Stimulated activated CD8-positive, alpha-beta memory T cell treated with anti-CD3 and anti-CD28 coated beads, Interleukin-2, amount 100 ng/mL, for 1 hour (primary cell): ENCODE measurements at places on chromosomes 1 and 21.

GRCh38 chr1:179823693-179824092 is 53.9 kb downstream of the TOR1AIP2 start:
- DNase-seq: no peak

GRCh38 chr1:76494807-76495206 is 372.5 kb upstream of the ST6GALNAC5 start:
- DNase-seq: no peak

GRCh38 chr1:176609556-176610408 is 146.8 kb downstream of the PAPPA2 start:
- no peak for DNase-seq

GRCh38 chr1:110201157-110201825 is 8.8 kb upstream of the KCNC4 start:
- DNase-seq: no peak

DNA sequence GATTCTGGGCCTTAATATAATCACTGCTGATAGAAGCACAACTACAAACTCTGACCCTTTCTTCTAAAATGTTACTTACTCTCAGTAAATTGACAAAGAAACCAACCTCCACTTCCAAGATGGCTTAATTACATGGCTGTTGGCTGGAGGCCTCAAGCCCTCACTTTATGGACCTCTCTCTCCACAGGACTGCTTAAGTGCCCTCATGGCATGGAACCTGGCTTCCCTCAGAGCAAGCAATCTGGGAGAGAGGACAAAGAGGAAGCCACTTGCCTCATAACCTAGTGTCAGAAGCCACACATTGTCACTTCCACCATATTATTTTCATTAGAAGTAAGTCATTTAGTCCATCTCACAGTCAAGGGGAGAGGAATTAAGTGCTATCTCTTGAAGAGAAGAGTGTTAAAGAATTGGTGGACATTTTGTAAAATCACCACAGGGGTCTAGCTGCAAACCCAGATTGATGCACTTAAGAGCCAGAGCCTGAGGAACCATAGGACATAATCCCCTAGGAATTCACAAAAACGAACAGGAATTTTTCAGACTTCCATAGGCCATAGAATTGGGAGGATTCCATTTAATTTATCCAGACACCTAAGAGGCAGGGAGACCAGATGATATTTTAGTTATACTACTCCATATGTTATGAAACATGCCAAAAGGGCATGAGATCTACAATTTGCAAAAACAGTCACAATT is 97.5 kb upstream of the TNFSF4 start:
- no peak for DNase-seq

- DNase-seq: no peak
These were observed 64.0 kb downstream of the CTH start for GRCh38 chr1:70475023-70475422.

DNA sequence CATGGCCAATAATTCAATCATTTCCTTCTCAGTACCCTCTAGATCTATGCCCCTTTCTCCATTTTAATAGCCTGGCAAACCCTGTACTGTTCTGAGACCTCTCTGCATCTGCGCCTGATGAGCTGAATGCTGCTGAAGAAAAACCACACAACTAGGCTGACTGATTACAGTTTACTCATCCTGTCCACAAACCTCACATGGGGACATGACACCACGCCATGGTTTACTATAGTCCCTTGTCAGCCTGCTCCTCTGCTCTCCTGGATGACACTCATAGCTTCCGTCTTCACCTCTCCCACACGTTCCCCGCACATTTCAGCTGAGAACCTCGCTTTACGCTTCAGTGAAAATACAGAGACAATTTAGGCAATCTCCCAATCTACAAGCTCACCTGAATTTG is 59.7 kb downstream of the DESI2 start:
- DNase-seq: no peak

- no peak for DNase-seq
These were observed 11.6 kb downstream of the PKP1 start for GRCh38 chr1:201294876-201295275.

DNA sequence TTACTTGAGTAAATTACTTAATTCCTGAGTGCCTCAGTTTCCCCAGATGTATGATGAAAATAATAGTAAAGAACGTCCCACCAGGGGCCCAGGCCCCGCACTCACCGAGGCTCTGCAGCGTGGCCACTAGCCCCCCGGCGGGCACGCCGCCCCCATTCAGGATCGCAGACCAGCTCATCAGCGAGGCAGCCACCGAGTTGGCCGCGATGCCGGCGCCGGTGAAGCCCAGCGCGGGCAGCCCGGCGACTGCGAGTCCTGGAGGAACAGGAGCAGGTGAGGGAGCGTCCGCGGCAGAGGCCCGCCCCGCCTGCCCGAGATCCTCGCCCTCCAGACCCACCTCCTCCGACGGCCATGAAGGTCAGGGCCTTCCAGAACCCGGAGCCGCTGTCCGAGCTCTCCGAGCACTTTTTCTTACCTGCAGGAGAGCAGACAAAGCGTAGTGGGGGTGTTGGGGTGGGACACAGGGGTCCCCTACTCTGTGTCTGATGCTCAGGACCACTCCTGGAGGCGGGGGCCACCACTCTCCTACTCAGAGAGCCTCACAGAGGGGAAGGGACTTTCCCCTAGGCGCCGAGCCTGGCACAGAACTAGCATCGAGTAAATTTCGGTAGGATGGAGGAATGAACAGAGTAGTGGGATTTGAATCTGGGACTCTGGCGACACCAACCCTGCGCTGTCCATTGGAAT is 3.7 kb downstream of the IFI6 start:
- no peak for DNase-seq

DNA sequence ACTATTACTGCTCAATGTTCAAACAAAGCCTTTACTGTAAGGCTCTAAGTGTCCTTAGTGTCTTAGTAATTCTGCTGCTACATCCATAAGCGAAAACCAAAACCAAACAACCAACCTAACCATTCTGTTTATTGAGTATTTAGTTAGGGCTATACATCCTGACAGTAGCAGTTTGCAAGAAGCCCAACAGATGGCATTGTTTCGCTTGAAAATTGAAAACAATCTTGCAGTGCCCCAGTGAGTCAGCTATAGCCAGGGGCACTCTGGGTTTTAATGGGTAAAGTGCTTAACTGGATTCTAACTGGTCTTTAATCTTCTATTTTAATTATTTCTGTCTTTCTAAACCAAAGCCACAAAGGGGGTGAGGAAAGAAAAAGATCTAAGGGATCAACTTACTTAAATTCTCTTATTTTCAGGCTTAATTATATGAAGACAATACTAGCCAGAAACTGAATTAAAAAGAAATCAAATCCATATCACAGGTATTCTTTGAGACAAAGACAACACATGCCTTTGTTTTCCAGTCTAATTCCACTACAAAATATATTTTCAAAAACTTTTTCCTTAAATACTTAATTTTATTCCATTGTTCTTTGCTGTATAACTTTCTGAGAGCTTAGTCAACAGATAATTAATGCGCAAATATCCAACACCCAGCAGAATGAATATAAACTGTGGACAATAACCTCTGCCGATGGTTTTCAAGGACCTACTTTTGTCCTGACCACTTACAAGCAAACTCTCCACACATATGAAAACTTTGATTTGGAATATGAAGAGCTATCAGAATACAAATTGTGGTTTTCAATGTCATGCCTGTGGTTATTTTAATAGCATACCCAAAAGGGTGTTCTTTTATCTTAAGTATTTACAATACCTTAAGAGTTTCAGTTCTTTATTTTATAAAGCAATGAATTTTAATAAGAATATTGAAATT is 15.2 kb downstream of the POGZ start:
- DNase-seq: peak; percentile 33

GRCh38 chr1:44636688-44637598 is 37.3 kb downstream of the TMEM53 start:
- no peak for DNase-seq

GRCh38 chr1:201628490-201628889 is 89.6 kb downstream of the NAV1 start:
- DNase-seq: no peak

- no peak for DNase-seq
These were observed 52.3 kb upstream of the MRPS6 start for GRCh38 chr21:34020983-34021553.

DNA sequence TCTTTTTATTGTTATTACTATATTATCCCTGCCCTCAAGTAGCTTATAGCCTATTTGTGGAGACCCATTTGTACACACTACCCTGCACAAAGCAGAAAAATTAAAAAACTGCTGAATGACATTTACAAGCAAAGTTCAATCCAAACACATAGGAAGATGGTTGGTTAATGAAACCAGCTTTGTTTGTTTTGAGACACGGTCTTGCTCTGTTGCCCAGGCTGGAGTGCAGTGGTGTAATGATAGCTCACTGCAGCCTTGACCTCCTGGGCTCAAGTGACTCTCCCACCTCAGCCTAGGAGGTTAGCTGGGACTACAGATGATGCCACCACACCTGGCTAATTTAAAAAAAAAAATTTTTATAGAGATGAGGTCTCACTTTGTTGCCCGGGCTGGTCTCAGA is 31.6 kb downstream of the TGFB2 start:
- no peak for DNase-seq

DNA sequence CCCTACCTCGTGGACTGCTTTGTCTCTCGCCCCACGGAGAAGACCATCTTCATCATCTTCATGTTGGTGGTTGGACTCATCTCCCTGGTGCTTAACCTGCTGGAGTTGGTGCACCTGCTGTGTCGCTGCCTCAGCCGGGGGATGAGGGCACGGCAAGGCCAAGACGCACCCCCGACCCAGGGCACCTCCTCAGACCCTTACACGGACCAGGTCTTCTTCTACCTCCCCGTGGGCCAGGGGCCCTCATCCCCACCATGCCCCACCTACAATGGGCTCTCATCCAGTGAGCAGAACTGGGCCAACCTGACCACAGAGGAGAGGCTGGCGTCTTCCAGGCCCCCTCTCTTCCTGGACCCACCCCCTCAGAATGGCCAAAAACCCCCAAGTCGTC is 2.0 kb downstream of the GJA4 start:
- DNase-seq: no peak

DNA sequence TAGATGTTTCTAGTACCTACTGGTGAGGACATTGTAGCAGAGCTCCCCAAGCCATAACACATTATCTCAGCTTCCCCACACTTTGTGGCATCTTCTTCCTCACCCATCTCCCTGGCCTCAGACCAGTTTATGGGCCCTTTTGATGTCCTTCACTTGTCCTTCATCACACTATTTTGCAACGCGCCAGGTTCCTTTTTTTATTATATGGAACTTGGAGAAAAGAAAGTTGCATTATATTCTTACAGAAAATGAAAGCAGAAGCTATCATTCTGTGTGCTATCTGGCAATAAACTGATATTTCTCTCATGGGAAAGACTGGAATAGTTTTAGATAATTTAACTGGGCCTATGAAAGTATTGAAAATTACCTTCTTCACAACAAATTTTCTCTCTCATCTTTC is 196.9 kb upstream of the ETV3 start:
- no peak for DNase-seq

DNA sequence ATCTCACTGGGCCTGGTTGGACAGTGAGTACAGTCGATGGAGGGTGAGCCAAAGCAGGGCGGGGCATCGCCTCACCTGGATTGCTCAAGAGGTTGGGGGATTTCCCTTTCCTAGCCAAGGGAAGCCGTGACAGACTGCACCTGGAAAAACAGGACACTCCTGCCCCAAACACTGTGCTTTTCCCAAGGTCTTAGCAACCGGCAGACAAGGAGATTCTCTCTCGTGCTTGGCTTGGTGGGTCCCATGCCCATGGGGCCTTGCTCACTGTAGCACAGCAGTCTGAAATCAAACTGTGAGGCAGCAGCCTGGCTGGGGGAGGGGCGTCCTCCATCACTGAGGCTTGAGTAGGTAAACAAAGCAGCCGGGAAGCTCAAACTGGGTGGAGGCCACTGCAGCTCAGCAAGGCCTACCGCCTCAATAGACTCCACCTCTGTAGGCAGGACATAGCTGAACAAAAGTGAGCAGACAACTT is 11.3 kb downstream of the C1orf105 start:
- no peak for DNase-seq

DNA sequence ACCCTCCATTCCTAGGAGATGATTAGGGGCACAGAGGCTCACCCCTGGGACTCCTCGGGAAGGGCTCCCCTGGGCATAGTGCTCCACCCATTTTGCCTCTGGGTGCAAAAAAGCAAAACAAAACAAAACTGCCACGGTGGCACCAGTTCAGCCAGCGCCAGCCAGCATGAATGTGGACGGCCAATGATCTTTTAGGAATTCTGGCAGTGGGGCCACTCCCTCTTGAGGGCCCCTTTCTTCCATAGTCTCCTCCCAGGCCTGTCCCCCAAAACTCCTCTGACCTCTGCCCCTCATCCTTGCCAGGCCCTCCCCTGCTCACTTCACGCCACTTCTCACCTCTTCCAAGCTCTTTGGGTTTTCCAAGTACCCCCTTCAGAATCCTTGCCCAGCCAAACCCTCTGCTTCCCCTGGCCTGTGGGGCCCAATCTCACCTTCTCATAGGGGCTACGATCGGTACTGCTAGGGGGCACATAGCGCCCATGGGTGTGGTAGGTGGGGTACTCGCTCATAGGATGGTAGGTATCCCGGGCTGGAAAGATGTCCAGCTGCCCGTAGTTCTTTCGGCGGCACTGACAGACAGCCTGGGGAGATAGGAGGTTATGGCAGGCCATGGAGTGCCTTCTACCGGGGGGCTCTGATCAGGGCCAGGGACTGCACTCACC is 13.3 kb downstream of the TRIM46 start:
- DNase-seq: no peak

DNA sequence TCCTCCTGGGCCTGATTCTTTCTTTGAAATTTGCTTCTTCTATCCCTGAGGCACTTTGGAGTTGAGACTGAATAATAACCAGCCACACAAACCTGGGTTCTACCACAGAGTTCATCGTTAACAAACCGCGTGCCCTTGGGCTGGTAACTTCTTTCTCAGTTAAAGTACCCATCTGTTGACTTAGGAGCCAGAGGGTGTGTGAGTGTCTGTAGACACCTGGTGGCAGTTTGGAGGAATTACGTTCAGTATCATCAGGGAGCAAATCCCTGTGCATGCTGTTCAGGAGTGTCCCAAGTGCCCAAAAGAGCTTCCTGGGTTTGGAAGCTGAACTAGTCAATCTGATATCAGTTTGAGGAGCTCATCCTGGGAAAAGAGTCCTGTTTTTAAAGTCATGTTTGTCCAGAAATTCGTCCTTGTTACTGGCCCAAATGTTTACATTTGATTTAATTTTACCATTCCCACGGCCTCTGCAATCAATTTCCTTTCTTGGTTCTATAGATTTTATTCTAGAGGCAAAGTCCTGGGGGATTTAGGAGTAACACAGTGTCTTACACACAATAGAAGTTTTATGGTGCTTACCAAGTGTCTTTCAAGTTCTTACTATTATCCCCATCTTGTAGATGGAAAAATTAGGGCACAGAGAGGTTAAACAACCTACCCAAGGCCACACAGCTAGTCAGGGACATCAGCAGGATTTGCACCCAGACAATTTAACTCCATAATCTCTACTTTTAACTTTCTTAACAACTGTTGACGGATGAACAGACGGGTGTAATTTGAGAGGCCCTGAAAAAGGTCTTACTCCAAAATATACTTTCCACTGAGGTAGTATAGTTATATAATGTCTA is 26.7 kb upstream of the RPTN start:
- no peak for DNase-seq
